ENCODE measurements at places on chromosomes 7 and 10. TPM values are rescaled to one million over a fixed set of nuclear protein-coding genes. Genes with fewer than 3 reads are reported as not detected.

Gene ANKRD2
- total RNA-seq = not detected

Gene CUZD1
- 13.0 TPM for total RNA-seq

Gene GHITM
- 87.8 TPM for total RNA-seq

Gene FXYD4
- not detected for total RNA-seq

Gene LANCL2
- 11.4 TPM for total RNA-seq

GRCh38 chr10:79443338-79444198 lies 1.9 kb downstream of the ZCCHC24 start:
- DNase-seq = no peak

- no peak for DNase-seq
Measured at GRCh38 chr7:143239813-143240212, 18.0 kb downstream of the TAS2R40 start.

GRCh38 chr7:33356336-33356735 lies 227.0 kb downstream of the BBS9 start:
- no peak for DNase-seq

- peak; percentile 87 for DNase-seq
Measured at GRCh38 chr7:76225379-76225778, 23.7 kb downstream of the SRRM3 start.

DNA sequence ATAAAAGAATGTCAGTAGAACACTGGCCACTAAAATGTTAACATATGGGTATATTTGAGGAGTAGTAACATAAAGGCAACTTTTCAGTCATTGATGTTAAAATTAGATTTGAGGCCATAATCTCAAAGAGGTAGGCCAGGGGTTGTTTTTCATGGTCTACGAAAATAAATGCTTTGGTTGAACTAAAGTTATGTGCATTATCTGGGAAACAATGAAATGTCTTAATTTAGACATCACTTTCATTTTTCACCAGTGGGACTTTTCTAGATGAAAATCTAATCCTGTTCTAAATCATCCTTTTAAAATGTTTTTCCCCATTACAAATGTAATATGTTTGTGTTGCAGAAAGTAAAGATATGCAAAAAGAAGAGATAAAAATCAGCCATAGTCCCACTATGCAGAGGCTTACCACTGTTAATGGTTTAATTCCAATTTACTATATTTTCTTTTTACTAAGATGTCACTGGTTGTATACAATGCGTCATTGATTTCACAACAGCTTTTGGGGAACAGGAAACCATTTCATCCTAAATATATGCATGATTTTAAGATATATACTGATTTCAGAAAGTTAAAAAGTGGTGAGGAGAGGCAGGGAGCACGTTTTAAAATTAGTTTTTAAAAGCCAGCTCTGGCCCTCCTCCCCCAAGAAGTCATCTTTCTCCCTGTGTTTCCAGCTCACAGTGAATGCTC lies 64.3 kb downstream of the ARID5B start:
- DNase-seq = no peak

DNA sequence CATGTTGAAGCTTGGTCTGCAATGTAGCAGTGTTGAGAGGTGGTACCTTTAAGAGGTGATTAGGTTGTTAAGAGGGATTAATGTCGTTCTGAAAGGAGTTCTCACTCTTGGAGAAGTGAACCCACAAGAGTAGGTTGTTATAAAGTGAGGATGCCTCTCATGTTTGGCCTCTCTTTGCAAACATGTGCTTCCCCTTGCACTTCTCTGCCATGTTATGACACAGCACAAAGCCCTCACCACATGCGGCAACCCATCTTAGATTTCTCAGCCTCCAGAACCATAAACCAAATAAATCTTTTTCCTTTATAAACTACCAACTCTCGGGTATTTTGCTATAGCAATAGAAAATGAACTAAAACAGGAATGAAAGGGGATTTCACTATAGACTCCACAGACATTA lies 66.3 kb downstream of the KMT2C start:
- DNase-seq = no peak

DNA sequence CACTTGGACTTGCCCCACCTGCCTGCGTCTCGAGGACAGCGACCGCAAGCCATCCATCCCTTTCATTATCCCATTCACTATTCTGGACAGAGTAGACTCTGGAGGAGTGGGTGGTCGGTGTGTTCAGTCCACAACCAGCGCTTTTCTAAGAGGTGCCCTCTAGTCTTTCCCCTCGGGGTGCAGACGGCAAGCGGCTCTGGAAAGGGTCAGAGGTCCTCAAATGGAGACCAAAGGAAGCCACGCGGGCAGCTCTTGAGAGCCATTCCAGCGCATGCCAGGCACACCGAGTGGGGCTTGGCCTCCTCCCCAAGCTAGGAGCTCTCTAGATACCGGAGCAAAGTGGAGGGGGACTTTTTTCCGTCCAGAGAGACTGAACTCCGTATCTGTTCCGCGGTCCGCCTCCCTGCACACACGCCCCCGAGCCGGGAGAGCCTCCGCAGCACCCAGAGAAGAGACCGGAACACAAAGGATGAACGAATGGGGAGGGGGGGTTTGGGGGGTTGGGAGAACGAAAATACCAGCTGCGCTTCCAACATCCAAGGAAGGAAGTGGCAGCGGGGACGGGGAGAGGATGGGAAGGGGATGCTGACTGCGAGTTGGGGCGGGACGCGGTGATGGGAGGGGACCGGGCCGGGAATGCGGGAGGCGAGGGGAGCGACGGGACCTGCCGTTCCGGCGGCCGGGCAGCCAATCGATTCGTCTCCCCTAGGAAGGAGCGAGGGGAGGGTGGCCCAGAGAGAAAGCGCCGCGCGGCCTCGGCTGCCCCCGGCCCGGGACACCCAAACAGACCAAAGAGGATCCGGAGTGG lies 515 bp downstream of the GSDME start:
- no peak for DNase-seq

GRCh38 chr10:85557077-85557476 lies 809.5 kb downstream of the GRID1 start:
- DNase-seq = no peak
